ENCODE measurements at places on chromosomes 6 and 20. TPM values are rescaled to one million over a fixed set of nuclear protein-coding genes. Genes with fewer than 3 reads are reported as not detected.

DNA sequence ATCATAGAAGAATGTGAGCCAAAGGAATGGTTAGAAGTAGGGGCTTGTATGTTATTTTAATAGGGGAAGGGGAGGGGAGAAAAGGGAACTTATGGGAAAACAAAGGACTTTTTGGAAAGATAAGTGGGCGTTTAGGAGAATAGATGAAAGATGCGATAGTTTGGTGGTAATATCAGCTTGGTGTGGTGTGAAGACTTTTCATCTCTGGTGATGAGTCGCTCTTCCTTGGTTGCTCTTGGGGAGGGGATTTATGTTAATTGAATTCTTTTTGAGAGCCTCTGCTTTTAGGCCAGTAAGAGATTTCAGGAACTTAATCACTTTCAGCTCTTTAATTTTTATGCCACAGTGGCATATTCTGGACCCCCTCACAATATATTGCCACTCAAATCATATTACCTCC is 10.8 kb downstream of the HECA start:
- H3K27me3 ChIP-seq = no peaks in the 10 kb centered on the region
- peaks cover 12% of the 10 kb centered on the region for H3K4me1 ChIP-seq
- no peak for DNase-seq
- H3K36me3 ChIP-seq = no peaks in the 10 kb centered on the region
- H3K27ac ChIP-seq = no peak overlapping the region
- H3K4me3 ChIP-seq = no peak overlapping the region

GRCh38 chr6:163780994-163781393 is 366.5 kb downstream of the QKI start:
- no peak overlapping the region for H3K4me3 ChIP-seq
- H3K27ac ChIP-seq = no peak overlapping the region
- no peaks in the 10 kb centered on the region for H3K36me3 ChIP-seq
- no peaks in the 10 kb centered on the region for H3K4me1 ChIP-seq
- peak; percentile 11 for DNase-seq
- peaks cover 5% of the 10 kb centered on the region for H3K27me3 ChIP-seq

- H3K36me3 ChIP-seq = no peaks in the 10 kb centered on the region
- no peak overlapping the region for H3K4me3 ChIP-seq
- H3K27ac ChIP-seq = no peak overlapping the region
- peak; percentile 11 for DNase-seq
- H3K4me1 ChIP-seq = peaks cover 8% of the 10 kb centered on the region
- no peaks in the 10 kb centered on the region for H3K27me3 ChIP-seq
These were observed 92.9 kb downstream of the RPS12 start for GRCh38 chr6:132907231-132907630.

- no peaks in the 10 kb centered on the region for H3K4me1 ChIP-seq
- no peak for DNase-seq
- no peaks in the 10 kb centered on the region for H3K36me3 ChIP-seq
- H3K27ac ChIP-seq = no peak overlapping the region
- H3K4me3 ChIP-seq = no peak overlapping the region
These were observed 2.6 kb downstream of the PRR18 start for GRCh38 chr6:166305562-166306117.

GRCh38 chr20:1882026-1882425 is 13.2 kb upstream of the SIRPA start:
- no peaks in the 10 kb centered on the region for H3K36me3 ChIP-seq
- peaks cover 10% of the 10 kb centered on the region for H3K27me3 ChIP-seq
- no peak overlapping the region for H3K4me3 ChIP-seq
- no peak for DNase-seq
- H3K27ac ChIP-seq = no peak overlapping the region

GRCh38 chr20:37261714-37262113 is at the start of gene GHRH:
GHRH (minus strand) TSS chr20:37261814; CDS start chr20:37256889, 4,925 bp downstream.
- no peaks in the 10 kb centered on the region for H3K4me1 ChIP-seq
- no peak within 1 kb of the TSS for H3K4me3 ChIP-seq
- peaks cover 49% of the 10 kb centered on the region for H3K27me3 ChIP-seq
- H3K27ac ChIP-seq = no peak within 1 kb of the TSS

- no peaks in the 10 kb centered on the region for H3K4me1 ChIP-seq
- H3K36me3 ChIP-seq = no peaks in the 10 kb centered on the region
- H3K27ac ChIP-seq = no peak overlapping the region
These were observed 121.8 kb upstream of the PHACTR3 start for GRCh38 chr20:59482351-59483187.

DNA sequence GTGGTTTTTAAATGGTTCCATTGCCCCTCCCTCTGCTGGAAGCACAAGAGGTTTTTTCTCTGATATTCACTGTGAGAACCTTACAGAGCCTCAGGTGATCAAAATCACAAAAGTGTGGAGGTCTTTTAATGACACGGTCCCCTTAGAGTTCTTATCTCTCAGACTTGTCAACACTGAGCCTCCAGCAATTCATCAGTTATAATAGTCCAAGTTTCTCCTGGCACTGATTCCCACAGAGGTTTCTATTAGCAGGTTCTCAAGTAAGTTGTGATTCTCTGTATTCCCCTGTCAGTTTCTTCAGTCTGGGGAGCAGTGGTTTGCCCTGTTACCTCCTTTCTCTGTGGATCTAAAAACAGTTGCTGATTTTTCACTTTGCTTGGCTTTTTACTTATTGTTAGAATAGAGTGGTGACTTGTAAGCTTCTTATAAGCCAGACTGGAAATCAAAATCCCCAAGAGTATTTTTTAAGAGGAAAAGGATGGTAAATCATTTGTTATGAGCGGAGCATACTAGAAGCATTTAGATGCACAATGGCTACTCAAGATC is 157.4 kb upstream of the BMP5 start:
- no peak overlapping the region for H3K4me3 ChIP-seq
- peaks cover 1% of the 10 kb centered on the region for H3K27me3 ChIP-seq
- H3K4me1 ChIP-seq = no peaks in the 10 kb centered on the region

DNA sequence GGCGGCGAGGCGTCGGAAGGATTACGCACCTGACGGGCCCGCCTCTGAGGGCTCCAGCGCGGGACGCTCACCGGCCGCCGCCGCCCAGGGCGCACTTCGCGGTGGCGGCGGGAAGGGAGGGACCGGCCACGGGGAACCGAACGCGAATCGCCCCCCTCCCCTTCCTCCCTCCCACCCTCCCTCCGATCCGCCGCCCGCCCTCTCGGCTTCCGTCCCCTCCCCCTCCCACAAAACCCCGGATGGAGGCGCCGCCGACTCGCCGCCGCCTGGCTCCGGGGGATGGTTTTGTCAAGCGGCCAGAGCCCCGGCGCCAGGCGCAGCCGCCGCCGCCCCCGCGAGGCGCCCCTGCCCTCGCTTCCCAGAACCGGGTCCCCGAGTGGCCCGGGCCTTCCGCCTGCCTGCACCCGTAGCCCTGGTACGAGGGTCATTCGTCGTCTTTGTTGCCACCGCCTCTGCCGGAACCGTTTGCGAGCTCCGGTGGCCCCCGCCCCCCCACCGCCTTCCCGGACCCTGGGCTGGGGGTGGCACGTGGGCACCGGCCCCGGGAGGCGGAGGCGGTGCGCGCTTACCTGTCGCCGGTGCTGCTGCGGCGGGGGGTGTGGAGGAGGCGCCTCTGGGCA is 398 bp downstream of the ZBTB2 start:
- H3K27me3 ChIP-seq = no peaks in the 10 kb centered on the region
- H3K27ac ChIP-seq = peak overlapping the region; percentile 98

DNA sequence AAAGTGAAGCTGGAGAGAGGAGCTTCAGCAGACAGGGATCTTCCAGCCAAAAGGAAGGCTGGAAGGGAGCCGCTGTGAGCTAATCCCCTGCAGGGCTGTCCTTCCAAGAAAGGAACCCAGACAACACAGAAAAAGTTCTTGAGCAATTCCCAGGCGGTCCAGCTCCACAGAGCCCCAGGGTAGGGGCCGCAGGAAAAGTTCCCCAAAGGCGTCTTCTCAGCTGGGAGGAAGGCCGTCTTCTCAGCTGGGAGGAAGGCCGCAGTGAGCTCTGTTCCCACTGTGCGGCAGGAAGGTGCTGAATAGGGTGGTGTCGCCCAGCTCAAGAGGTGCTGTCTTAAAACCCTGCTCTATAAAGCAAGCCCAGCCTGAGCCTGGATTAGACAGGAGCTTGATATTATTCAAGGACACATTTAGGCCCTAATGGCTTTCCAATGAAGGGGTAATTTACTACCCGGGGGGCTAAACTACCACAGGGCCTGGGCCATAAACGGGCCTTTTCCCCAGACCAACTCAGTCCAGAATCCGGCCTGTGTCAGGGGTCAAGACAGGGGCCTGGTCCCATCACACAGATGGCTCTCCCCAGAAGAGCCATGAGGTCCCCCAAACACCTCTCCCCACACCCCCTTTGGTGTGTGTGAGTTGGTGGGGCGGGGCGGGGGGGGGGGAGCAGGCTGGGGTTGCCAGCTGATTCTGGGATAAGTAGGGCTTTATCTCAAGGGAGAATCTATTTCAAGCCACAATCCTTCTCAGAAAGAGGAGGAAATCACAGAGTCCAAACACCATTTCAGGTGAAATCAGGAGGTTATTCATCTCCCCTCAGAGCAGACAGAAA is 103.6 kb downstream of the NOL4L start:
- H3K27ac ChIP-seq = 0 out of 2 replicates have a peak overlapping the region, but pooled peaks have one; percentile 6
- no peak for DNase-seq
- peak overlapping the region; percentile 80 for H3K4me3 ChIP-seq
- no peaks in the 10 kb centered on the region for H3K27me3 ChIP-seq
- H3K4me1 ChIP-seq = peaks cover 18% of the 10 kb centered on the region

DNA sequence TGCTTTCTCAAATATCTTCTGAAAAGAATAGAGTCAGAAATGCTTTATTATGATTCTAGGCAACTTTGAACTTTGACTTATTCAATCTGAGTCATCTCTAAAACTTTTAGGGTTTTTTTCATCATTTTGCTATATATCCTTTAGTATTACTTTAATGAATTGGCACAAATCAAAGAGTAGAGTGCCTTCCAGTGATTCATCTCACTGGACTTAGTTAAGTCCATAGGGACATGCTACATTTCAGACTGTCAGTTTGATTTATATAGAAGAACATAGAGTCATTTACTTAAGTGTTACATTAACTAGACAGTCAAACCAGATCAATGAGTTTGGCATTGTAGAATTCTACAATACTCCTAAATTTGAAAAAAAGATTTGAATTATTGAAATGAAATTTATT is 1235.7 kb upstream of the MAP3K7 start:
- no peaks in the 10 kb centered on the region for H3K4me1 ChIP-seq
- H3K36me3 ChIP-seq = no peaks in the 10 kb centered on the region
- no peak for DNase-seq
- H3K27ac ChIP-seq = no peak overlapping the region
- no peak overlapping the region for H3K4me3 ChIP-seq

DNA sequence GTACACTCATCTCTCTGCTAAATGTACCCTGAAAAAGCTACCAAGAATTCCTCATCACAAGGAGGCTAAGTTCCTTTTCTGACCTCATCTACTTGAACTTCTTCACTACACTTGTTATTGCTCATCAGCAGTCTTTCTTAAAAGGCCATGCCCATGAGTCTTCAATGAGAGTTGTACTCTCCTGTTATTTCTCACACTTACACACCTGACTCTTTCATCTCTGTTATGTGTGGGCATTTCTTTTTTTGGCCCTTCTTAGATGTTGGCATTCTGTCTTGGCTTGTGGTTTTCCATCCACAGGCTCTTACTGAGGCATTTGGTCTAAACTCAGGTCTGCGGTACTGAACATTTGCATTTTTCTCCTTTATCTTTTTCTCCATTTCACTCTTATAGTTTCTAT is 10.7 kb upstream of the SLC17A1 start:
- no peaks in the 10 kb centered on the region for H3K4me1 ChIP-seq
- no peak for DNase-seq
- H3K27ac ChIP-seq = no peak overlapping the region
- H3K4me3 ChIP-seq = no peak overlapping the region

DNA sequence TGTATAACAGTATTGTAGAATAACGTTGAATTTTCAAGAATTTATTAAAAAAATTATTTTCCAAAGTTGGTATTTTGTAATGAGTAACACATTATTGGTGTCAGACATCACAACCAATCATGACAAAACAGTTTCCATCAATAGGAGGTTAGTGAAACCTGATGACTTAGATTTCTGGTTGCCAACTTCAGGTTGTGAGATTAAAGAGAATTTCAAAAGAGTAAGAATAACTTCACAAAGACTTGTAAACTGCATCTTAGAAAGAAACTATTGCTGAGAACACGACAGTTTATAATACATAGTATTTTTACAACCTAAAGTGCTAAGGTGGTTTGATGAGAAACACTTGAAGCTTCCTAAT is 159.2 kb upstream of the ARG1 start:
- H3K4me1 ChIP-seq = no peaks in the 10 kb centered on the region
- H3K4me3 ChIP-seq = no peak overlapping the region
- no peaks in the 10 kb centered on the region for H3K36me3 ChIP-seq
- H3K27ac ChIP-seq = no peak overlapping the region

ZBTB46 gene
- 15.3 TPM for total RNA-seq

FAM83B gene
- under 0.01 TPM for total RNA-seq

PPP1R3G gene
- 0.18 TPM for total RNA-seq

IL17A gene
- total RNA-seq = not detected

CPNE5 gene
- not detected for total RNA-seq

LY6G6D gene
- total RNA-seq = not detected

NR2E1 gene
- not detected for total RNA-seq

C6orf132 gene
- total RNA-seq = 0.72 TPM

GID8 gene
- total RNA-seq = 33.9 TPM

SLC17A2 gene
- not detected for total RNA-seq

PTCHD4 gene
- 0.72 TPM for total RNA-seq

SNAP25 gene
- 1.1 TPM for total RNA-seq

Measured in IMR-90 (cell line).